Caco-2 (cell line): ENCODE measurements at places on chromosomes 12 and 14. TPM values are rescaled to one million over a fixed set of nuclear protein-coding genes. Genes with fewer than 3 reads are reported as not detected.

The COCH gene
- 32.2 and 33.4 TPM in 2 replicates for total RNA-seq

The BCL11B gene
- total RNA-seq = 0.05 TPM in 1 of 2 replicates, not detected in the other

GRCh38 chr14:99513946-99514551 lies 32.8 kb downstream of the CCNK start:
- no peak for DNase-seq
- H3K4me3 ChIP-seq = no peak overlapping the region
- peaks cover 6% of the 10 kb centered on the region; the same call in 1 of the 2 replicates for H3K4me1 ChIP-seq

DNA sequence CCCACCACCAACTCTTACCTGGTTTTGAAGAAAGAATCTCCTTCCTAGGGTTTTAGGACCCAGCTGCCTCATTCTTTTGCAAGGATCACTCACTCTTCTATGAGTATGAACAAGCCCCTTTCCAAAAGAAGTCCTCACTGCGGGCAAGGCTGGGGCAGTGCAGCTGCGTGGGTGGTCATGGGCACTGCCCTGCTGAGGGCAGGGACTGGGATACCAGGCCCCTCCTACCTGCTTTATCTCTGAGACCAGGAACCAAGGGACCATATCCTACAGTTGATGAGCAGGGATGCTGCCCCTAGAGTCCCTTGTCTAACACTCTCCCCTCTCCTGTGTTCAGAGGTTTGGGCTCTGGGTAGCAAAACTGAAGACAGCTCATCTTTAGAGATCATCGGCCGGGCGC lies 20.5 kb downstream of the HPD start:
- no peak overlapping the region for H3K4me3 ChIP-seq
- no peaks in the 10 kb centered on the region for H3K36me3 ChIP-seq
- H3K4me1 ChIP-seq = 0 out of 2 replicates have a peak, but pooled peaks cover 4% of the 10 kb centered on the region
- no peak for DNase-seq
- H3K27me3 ChIP-seq = no peaks in the 10 kb centered on the region
- no peak overlapping the region for H3K27ac ChIP-seq

GRCh38 chr14:39492267-39492666 lies 60.0 kb upstream of the FBXO33 start:
- peaks cover 9% of the 10 kb centered on the region; the same call in 1 of the 2 replicates for H3K4me1 ChIP-seq
- no peaks in the 10 kb centered on the region for H3K36me3 ChIP-seq
- H3K27ac ChIP-seq = peak overlapping the region; percentile 55
- no peak overlapping the region for H3K4me3 ChIP-seq

DNA sequence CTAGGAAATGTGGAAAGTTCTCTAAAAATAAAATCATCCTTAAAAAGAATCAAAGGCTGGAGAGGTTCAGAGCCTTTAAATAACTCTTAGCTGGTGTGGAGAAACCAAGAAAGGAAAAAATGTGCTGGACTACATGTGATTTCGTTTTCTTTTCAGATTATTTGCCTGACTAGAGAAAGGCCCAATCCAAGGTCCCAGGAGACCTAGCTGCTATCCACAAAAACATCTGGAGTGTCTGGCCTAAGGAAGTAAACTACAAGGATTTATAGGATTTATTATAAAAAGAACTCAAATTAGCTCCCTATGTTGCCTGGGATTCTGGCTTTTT lies 774 bp upstream of the TMEM30B start:
- H3K4me3 ChIP-seq = peak overlapping the region; percentile 93
- H3K27ac ChIP-seq = peak overlapping the region; percentile 93
- no peaks in the 10 kb centered on the region for H3K36me3 ChIP-seq
- H3K27me3 ChIP-seq = no peaks in the 10 kb centered on the region
- DNase-seq = no peak
